Urothelium cell line (cell line): ENCODE measurements at places on chromosomes 7 and 10.

- DNase-seq = no peak
These were observed 5.7 kb upstream of the R3HCC1L start for GRCh38 chr10:98128802-98129201.

GRCh38 chr7:140688341-140688740 is 8.2 kb upstream of the NDUFB2 start:
- DNase-seq = no peak

GRCh38 chr7:92461027-92462003 is 14.0 kb downstream of the GATAD1 start:
- peak; percentile 73 for DNase-seq

GRCh38 chr10:3186368-3186767 is 13.8 kb upstream of the PITRM1 start:
- no peak for DNase-seq

DNA sequence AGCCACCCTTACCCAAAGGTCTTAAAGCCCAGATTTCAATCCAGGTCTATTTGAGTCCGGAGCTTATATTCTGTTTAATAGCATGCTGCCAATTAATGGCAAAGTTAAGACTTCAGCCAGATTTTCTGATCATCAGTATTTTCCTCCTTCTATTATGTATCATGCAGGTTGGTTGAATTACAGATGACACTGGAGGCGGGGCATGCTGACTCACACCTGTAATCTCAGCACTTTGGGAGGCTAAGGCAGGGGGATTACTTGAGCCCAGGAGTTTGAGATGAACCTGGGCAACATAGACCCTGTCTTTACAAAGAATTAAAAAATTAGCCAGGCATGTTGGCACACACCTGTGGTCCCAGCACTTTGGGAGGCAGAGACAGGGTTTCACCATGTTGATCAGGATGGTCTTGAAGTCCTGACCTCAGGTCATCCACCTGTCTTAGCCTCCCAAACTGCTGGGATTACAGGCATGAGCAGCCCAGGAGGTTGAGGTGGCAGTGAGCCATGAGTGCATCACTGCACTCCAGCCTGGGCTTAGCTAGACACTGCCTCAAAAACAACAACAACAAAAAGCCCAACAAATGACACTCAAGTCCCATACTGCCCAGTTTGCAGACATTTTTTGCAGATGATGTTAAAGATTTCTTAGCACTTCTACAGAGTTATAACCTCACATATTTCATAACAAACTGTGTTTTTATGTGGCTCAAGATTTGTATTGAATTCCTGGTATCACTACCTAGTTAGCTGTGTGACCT is 62.5 kb downstream of the MCU start:
- DNase-seq = no peak

GRCh38 chr7:31478721-31479120 is 35.2 kb upstream of the ITPRID1 start:
- no peak for DNase-seq

DNA sequence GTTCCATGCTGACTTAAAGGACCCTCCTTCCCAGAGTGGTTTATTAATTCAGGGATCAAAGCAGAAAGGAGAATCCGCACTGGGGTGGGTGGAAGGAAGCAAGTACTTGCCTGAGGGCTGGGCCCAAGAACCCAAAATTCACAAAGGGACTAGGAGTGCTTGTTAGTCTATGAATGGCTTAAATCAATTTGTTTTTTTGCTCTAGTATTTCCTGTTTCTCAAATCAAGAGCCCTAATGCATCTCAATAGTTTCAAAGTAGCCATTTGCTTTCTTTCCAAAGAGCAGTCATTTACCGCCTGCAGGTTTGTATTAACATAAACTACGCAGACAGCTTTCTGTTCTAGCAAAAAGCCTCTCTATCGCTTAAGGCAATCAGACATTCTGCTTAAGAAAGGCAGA is 44.2 kb upstream of the SLC35G1 start:
- DNase-seq = no peak

DNA sequence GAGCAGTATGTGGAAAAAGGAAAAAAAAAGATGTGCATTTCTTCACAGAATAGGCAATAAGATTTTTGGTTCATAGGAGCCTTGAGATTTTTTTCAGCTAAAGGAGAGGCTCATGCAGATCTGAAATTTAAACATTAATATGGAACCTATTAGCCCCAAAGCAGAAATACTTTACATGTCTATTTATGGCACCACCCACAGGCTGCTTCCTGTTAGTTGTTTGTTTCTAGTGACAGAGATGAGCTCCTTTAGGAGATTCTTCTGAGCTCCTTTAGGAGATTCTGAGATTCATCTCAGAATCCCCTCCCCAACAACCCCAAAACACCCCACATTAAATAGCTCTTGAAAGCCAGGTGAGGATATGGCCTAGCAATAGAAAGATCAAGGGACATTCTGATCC is 27.9 kb upstream of the HPS1 start:
- no peak for DNase-seq
